ENCODE measurements at places on chromosomes 1 and 21.

DNA sequence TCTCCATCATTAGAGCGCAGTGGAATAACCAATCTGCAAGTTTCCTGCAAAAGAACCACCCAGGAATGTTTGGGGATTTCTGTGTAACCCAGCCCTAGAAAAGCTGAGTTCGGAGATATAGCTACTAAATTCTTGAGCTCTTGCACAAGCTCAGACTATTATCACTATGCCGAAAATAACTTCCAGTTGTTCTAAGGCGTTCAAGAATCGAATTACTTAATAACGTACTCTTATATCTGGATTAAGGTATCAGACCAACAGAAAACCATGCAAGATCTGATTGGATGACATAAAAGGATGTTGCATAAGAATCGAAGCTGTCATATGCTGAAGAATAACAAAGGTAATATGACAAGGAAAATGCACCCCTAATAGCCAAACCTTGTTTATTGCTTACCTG is 7.5 kb upstream of the LAMC2 start:
- no peak for DNase-seq

- DNase-seq: no peak
Observed at GRCh38 chr1:68036946-68037345, 13.5 kb downstream of the DIRAS3 start.

DNA sequence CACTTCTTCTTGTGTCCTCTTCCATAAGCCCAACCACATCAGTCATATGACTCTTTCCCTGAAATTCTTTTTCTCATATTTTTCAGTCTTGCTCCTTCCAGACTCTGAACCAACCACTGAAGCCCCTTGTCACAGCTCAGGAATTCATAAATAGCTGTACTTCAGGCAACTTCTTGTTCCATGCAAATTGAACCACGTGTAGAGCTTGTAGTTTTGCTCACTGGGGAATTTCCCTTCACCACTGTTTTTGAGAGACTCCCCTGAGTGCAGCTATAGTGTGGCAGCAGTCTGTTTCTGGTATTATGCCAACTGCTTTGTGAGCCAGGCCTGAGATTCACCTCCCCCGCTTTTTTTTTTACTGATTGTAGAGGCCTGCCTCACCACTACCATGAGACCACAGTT is 150.3 kb upstream of the SPAG17 start:
- no peak for DNase-seq

DNA sequence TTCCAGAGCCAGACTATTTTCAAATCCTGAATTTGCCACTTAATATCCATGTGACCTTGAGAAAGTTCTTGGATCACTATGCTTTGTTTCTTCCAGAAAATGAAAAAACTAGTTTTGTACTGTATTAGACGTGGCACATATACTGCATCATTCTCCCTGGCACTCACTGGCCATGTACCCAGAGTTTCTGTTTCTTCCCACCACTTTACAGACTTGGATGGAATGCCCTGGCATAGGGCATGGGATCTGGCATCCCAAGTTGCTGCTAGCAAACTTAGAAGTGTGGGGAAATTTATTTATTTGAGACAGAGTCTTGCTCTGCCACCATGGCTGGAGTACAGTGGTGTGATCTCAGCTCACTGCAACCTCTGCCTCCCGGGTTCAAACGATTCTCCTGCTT is 10.0 kb downstream of the KLF18 start:
- DNase-seq: no peak

DNA sequence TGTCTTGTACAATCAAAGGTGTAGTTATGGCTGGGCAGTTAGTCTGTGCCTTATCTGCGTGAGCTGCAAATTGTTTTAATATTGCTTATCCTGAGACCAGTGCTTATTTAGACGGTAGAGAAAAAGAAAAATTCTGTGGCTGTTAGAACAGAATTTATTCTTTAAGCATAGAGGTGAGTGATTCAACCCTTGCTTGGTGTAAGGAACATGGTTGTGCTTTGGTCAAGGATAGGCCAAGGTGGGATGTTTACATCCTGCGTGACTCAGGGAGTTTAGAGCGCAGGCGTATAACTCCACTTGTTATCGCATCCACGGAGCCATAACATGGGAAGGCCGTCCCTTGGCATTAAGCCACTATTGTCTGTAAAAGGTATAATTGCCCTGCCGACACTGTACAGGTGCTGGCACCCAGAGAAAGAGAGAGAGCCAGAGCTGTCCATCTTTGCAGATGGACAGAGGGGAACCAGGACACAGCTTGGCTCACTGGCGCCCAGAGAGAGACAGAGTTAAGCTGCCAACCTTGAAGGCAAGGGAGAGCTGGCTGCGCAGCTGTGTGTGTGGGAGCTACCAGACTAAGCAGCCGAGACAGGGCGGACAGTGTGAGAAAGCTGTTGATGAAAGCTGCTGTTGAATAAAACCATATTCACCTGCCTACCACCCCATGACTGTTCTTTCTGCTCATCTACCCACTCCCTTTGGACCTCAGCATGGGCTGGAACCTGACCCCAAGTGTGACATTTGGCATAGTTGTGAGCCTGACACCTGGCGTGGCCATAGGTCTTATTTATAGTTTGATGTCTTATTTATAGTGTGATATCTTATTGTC is 200.4 kb downstream of the DYRK1A start:
- DNase-seq: no peak

DNA sequence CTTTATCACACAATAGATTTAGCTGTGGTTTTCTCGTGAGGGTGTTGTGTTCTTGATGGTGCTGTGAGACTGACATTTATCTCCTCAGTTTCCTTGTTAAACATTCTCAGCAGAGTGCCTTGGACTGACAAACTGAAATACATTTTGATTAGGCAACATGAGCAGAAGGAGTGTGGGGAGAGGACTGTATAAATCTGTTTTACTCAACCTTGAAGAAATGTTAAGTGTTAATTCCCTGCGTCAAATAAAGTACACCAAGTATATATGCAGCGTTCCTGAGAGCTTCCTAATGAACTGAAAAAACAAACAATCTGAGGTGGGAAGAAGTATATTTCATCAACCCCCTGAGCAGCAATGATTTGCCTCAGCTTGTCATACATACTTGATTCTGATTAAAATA is 540.3 kb upstream of the B3GALT2 start:
- no peak for DNase-seq

- no peak for DNase-seq
Observed at GRCh38 chr1:153389973-153390879, 647 bp downstream of the S100A8 start.

- no peak for DNase-seq
Observed at GRCh38 chr1:147236448-147236847, 6.0 kb upstream of the CHD1L start.

DNA sequence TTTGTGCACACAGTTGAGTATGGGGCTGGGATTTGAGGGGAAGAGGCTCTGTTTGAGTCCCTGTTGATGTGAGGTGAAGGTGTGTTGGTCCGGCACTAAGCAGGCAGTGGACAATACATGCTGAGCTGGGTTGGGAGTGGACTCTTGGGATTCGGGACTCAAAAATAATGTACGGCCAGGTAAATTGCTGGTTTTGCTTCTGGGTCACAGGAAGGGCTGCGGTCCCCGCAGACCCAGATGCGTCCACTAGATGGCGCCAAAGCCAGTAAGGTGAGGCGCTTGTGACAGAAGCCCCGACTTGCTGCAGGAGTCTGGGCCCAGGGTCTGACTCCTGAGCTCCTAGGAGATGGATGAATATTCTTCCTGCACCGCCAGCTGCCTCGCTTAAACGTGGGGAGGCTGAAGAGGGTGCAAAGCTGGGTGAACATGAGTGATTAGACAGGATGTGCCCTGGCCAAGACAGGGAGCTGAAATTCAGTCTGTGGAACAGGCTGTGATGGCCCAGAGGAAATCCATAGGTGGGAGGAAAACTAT is 61.4 kb downstream of the ACBD3 start:
- no peak for DNase-seq

DNA sequence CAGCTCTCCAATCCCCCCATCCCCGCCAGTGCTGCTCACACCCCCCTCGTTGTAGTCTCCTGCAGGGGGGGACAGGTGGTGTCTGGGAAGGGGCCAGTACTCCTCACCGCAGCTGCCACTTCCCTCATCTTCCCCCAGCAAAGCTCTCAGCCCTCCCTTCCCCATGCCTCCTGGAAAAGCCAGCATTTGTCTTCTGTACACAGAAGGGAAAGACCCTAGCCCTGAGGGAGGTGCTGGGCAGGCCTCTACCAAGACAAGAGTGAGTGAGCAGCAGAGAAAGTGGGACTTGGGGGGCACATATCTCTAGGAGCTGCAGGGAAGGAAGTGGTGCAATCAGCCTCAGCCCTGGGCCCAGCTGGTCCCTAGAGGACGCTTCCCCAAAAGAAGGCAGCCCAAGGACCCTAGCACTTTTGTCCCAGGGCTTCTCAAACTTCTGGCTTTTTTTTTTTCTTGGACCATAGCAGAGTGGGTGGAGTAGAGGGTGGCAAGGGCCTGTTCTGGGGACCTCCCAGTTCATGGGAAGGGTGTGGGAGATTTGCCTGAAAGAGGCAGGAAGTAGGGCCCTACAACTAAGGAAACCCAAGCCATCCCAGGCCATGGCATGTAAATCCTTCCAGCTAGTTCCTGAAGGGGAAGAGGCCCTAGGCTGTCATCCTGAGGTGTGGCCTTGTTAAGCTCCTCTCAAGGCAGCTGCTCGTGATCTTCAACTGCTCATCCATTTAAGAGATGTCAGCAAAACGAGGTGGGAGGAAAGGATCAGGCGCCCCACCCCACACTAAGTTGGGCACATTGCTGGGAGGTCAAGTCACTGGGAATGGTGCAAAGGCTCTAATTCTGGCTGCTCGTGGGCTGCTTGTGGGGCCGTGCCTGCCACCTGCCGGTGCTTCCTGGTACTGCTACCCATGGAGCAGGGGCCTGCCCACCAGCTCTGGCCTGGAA is 12.6 kb downstream of the ZC3H12A start:
- no peak for DNase-seq

GRCh38 chr21:36705679-36706481 is 7.0 kb downstream of the SIM2 start:
- DNase-seq: no peak

DNA sequence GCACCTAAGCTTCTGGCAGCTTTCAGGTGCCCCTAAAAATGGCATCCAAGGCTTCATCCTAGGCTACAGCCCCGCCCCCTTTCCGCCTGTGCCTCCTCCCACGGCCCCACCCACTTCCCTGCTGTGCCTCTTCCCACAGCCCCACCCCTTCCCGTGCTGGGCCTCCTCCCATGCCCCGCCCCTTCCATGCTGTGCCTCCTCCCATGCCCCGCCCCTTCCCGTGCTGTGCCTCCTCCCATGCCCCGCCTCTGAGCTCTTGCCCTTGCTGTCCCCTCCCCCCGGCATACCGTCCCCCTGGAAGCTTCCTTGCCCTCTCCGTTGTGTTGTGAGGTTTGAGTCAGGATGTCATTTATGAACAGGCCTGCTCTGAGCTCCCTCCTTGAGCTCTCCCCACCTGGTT is 228.5 kb upstream of the AJAP1 start:
- DNase-seq: no peak

GRCh38 chr1:11860587-11860986 is 1.8 kb upstream of the NPPB start:
- no peak for DNase-seq

GRCh38 chr1:73205294-73205973 is 923.1 kb upstream of the NEGR1 start:
- no peak for DNase-seq

GRCh38 chr21:16789636-16790035 is 723.2 kb upstream of the CXADR start:
- no peak for DNase-seq

GRCh38 chr1:218537122-218537913 is 192.2 kb downstream of the TGFB2 start:
- no peak for DNase-seq

DNA sequence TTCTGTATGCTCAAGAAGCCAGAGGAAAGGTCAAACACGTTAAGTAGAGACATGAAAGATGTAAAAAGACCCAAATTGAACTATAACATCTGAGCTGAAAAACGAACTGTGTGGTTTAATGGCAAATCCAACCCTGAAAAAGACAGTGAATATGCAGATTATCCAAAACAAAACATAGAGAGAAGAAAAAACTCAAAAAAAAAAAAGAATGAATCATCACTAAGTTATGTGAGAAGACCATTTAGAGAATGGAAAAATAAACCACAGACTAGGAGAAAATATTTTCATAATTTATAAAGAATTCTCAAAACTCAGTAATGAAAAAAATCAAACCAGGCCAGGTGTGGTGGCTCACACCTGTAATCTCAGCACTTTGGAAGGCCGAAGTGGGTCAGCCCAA is 253.3 kb downstream of the PLPP3 start:
- no peak for DNase-seq

GRCh38 chr1:233042834-233043233 is 92.4 kb downstream of the NTPCR start:
- no peak for DNase-seq

- no peak for DNase-seq
Observed at GRCh38 chr1:167819849-167820683, 93.9 kb downstream of the ADCY10 start.

DNA sequence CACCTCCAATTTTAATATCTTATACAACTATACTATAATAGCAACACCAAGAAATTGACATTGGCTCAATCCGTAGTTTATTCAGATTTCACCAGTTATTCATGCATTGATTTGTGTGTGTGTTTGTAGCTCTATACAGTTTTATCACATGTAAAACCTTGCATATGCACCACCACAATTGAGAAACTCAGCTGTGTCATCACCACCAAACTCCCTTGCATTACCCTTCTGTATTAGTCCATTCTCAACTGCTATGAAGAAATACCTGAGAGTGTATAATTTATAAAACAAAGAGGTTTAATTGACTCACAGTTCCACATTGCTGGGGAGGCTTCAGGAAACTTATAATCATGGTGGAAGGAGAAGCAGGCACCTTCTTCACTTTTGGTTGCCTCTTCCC is 162.1 kb downstream of the PATJ start:
- no peak for DNase-seq

DNA sequence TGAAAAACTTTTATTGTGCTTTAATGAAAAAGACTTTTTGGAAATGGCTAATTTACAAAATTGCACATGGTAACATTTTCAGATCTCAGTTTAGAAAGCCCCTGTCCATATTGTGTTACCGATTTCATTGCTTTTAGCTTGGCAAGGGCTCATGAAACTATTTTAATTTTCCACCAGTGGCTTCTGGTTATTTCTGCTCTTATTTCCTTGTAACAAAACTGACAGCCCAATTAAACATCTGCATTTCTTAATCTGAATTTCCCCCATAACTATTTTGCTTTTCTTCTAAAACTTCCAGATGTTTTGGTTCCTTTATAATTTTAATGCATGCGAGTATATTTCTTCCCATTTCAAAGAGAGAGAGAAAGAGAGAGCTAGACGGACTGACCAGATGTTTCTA is 264.8 kb downstream of the PTPRC start:
- no peak for DNase-seq

- DNase-seq: no peak
Observed at GRCh38 chr1:50620680-50621329, 197.6 kb upstream of the DMRTA2 start.

- DNase-seq: peak; percentile 48
Observed at GRCh38 chr1:224884361-224884801, 45.1 kb upstream of the DNAH14 start.

- no peak for DNase-seq
Observed at GRCh38 chr1:155022927-155023236, 10.7 kb downstream of the DCST2 start.
